ENCODE measurements at places on chromosomes 3 and 15.

DNA sequence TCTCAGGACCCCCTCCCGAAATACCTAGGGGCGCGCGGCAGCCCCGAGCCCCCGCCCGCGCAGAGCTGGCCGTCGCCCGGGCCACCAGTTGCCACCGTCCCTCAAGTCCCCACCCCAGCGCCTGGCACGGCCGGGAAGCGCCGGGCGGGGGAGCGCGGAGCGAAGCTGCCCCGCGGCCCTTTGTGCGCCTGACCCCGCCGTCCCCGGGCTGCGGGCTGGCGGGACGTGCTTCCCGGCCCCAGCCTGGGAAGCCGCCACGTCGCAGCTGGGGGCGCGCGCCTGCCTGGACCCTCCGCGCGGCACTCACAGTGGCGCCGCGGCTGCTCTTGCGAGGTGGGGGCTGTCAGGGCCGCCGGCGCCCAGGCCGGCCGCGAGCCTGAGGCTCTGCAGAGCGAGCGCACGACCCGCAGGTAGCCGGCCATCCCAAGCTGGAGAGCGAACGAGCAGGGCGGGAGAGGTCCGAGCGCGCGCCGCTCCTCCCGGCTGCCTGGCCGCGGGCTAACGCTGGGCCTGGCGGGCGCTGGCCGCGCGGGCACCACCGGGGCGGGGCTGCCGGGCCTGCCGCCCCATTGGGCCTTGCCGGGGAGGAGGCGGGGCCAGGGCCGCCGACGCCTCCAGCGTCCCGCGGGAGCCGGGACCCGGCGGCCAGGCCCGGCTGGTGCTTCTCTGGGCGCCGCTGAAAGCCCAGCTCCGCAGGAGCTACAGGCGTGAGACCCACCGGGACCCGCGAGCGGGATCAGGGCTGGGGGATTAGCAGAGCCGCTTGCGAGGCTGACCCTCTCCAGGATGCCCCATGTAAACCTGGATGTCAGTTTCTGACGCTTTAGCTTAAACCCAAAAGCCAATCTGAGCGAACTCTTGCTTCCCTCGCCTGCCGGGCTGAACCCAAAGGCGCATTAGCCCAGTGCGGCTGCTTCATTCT lies at the start of gene IDH2:
Gene IDH2 (minus strand): TSS at position 500 of the 922 bp plus-strand sequence. CDS start 78 bp downstream, at position 422.
- peak; percentile 69 for DNase-seq

GRCh38 chr3:172289583-172289982 lies 158.7 kb downstream of the GHSR start:
- no peak for DNase-seq

DNA sequence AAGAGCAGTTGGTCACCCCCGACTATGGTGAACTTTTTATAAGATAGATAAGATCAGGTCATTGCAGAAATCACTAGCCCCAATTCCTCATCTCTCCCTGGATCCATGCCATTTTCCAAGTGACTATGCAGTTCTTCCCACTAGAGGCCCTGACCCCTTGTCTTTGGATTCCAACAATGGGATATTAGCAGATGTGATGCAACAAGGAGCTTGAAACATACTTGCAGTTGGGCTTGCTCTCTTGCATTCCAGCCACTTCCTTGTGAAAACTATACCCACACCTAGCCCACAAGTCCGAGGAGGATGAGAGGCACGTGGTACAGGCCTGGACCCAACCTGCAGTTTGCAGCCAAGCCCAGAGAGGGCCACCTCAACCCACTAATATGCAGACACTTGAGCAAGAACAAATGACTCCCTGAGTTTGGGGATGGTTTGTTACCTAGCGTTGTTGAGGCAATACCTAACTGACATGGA lies 60.6 kb downstream of the SUCLG2 start:
- no peak for DNase-seq

GRCh38 chr15:77753281-77753873 lies 120.7 kb upstream of the LINGO1 start:
- DNase-seq: no peak

GRCh38 chr3:11566478-11566877 lies 77.2 kb downstream of the VGLL4 start:
- DNase-seq: no peak

- no peak for DNase-seq
Observed at GRCh38 chr15:66327736-66328135, 28.7 kb downstream of the TIPIN start.

DNA sequence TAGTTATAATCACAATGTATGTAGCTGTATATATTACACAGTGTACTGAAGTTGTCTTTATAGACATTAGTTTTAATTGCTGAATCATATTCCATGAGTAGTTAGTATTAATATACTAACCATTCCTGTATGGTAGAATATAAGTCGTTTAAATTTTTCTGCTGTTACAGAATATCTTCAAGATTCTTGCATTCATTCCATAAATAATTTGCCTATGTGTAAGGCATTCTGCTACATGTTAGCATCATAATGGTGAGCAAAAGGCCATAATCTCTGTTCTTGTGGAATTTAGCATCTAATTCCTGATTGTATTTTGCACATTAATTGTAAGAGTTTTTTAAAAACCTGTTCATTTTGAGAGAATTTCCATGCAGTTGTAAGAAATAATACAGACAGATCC lies 14.1 kb downstream of the GYG1 start:
- no peak for DNase-seq

DNA sequence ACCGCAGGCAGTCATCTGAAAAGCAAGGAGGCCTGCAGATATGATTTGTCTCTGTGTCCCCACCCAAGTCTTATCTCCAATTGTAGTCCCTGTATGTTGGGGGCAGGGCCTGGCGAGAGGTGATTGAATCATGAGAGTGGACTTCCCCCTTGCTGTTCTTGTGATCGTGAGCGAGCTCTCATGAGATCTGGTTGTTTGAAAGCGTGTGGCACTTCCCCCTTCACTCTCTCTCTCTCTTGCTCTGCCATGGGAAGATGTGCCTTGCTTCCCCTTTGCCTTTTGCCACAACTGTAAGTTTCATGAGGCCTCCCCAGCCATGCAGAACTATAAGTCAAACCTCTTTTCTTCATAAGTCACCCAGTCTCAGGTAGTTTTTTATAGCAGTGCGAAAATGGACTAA lies 83.3 kb downstream of the TMCO5A start:
- no peak for DNase-seq

- peak; percentile 22 for DNase-seq
Observed at GRCh38 chr3:98602078-98602678, 8.8 kb upstream of the CPOX start.

DNA sequence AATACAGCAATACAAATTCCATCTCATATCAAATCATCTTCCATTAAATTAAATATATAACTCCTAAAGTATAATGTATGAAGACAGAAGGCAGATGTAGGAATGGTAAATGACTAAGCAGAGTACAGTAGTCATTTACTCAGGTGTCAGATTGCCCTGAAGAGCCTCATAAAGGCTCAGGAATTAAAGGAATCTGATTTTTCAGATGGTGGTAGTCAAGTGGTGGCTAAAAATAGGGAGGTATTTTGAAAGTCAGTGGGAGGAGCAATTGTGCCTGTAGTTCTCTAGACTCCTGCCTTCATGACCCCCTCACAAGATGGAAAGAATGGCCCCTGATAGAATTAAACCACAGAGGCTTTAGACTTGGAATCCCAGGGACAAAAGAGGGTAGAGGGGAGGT lies 142.7 kb upstream of the SYNPR start:
- DNase-seq: no peak

DNA sequence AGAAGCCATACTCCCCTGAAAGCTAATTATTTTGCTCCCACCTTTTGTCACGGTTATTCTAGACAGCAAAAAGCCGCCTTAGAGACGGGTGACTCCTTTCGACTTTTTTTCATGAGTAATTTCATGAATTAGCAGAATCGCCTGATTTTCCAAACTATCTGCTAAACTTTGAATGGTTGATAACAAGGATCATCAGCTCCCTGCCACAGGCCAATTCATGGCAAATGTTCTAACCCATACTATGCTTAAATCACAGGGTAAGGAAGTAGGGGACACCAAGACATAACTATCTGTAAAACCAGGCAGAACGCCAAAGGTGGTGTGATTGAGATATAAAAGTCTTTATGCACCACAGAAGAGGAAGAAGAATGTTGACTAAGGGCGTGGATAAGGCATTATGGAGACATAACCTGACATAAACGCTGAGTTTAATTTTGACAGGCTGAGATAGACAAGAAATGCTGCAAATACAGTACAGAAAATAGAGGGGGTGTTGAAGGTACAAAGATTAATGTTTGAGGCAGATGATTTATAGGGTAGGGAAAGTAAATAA lies 891 bp upstream of the DMXL2 start:
- no peak for DNase-seq

DNA sequence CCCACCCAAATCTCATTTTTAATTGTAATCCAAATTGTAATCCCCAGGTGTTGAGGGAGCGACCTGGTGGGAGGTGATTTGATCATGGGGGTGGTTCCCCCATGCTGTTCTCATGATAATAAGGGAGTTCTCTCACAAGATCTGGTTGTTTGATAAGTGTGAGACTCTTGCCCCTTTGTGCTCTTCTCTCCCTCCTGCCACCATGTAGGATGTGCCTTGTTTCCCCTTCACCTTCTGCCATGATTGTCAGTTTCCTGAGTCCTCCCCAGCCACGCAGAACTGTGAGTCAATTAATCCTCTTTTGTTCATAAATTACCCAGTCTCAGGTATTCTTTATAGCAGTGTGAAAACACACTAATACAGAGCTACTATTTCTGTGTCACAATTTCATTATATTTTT lies 88.7 kb downstream of the NCEH1 start:
- DNase-seq: no peak

DNA sequence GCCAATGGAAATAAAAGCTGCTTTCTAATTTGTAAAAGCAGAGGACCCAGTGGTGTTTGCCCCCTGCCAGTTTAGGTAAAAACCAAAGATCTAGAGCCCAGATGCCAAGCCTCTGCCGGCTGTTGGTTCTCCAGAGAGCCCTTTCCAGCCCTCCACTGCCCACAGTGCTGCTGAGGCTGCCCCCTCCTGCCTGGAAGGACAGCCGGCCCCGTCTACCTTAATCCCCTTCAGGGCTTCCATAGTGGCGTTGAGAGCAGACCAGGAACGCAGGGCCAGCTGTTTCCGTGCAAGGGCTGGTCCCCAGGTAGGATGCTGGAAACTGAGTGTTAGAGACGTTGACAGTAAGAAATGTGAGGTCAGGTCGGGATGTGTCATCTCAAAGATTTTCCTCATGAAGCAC lies 6.9 kb downstream of the ST8SIA2 start:
- no peak for DNase-seq

GRCh38 chr3:13009132-13009945 lies 63.9 kb downstream of the IQSEC1 start:
- no peak for DNase-seq

- DNase-seq: no peak
Observed at GRCh38 chr3:179410331-179410730, 40.9 kb downstream of the GNB4 start.

DNA sequence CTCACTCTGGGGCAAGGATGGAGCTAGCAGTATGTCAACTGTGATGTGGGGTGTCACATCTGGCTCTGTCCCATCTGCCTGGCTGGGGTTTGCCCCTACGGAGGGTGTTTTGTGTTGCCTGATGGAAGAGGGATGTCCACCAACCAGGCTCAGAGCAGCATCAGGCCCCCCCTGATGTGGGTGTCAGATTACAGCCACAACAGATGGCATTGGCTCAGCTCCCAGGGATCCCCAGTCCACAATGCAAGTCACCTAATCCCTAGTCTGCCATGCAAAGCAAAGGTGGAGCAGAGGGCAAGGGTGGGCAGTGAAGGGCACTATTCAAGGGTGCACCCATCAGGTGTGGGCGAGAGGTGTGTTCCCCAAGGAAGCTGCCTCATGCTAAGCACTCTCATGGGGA lies 48.9 kb upstream of the AMOTL2 start:
- DNase-seq: peak; percentile 1

- DNase-seq: no peak
Observed at GRCh38 chr3:15307580-15307979, 24.8 kb downstream of the SH3BP5 start.

DNA sequence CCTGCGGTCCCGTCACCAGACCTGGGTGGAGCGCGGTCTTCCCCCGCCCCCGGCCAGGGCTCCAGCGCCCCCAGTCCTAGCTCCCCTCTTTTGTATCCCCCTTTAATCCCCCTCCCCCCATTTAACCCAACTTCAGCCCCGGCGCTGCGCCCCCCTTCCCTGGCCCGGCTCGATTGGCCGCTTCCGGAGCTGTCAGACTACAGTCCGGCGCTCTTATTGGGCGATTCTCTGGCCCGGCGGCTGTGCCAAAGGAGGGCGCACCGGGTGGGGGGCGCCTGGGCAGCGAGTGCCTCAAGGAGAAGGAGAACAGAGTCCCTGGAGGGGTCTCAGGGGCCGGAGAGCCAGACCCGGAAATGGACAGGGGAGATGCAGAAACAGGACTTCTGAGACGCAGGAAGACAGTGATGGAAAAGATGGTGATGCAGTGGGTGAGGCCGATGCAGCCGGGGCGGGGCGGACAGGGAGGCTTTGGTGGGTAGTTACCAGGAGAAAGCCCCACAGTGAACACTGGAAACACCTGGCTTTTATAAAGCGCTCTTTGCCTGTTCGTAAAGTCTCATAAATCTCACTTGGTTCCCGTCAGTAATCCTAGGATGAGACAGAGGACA lies 1.2 kb upstream of the ADCY5 start:
- DNase-seq: peak; percentile 77

All from caudate nucleus (tissue), 63 donors.